ENCODE measurements at places on chromosomes 2 and 18.

GRCh38 chr2:176128172-176128981, 1.1 kb upstream of the HOXD8 start:
- no peak for DNase-seq

GRCh38 chr2:144240656-144241339, 279.1 kb downstream of the ZEB2 start:
- no peak for DNase-seq

DNA sequence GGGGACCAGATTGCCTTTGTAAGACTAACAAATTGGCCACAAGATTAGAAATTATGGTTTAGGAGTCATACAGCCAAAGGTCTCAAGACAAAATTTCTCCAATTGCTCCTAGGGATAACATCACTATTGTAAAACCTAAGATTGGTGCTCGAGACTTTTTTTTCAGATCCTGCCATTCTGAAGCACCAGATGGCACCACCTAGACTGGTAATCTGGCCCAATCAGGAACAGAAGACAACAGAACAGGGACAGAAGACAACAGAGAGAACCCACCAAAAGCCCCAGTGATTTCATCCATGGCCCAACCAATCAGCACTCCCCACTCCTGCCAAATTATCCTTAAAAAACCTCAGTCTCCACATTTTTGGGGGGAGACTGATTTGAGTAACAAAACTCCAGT, 66.8 kb downstream of the LINC00305 start:
- DNase-seq, result no peak

- no peak for DNase-seq
Observed at GRCh38 chr2:109335631-109336176, 206.7 kb downstream of the SH3RF3 start.

DNA sequence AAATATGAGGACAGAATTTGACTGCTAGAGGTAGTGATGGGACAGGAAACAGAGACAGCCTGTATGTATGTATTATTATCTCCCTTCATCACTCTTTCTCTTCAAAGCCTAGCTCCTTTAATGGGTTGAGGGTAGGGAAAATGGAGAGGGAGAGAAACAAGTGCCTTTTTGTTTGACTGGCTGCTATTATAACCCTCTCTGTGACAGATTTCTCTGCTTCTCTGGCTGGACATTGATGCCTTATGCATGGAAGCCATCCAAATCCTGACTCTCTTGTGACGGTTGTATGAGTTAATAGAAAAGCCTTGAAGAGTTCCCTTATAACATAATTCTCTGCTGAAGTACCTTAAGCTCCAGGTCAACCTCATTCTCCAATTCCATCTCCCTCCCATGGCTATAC, 118.5 kb upstream of the COL5A2 start:
- no peak for DNase-seq

DNA sequence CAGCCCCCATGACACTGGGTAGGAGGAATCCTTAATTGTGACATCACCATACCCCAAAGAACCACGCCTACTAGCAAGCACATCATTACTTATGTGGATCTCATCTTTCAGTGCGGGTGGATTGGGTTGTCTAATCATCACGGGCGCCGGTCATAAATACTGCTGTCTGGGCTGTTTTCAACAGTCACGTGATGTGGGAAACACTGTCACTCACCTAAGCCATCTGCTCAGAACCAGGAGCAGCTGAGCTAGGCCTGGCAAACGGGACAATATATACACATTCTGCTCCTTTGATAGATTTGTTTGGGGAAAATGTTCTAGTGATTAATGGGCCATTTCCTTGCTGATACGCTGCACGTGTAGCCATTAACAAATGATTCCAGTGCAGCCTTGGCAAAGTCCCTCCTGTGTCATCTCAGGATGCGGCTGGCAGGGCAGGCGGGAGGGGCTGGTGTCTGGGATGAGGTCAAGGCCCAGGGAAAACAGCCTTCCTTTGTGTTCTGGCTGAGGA, 145.9 kb upstream of the COPS8 start:
- DNase-seq, result no peak

DNA sequence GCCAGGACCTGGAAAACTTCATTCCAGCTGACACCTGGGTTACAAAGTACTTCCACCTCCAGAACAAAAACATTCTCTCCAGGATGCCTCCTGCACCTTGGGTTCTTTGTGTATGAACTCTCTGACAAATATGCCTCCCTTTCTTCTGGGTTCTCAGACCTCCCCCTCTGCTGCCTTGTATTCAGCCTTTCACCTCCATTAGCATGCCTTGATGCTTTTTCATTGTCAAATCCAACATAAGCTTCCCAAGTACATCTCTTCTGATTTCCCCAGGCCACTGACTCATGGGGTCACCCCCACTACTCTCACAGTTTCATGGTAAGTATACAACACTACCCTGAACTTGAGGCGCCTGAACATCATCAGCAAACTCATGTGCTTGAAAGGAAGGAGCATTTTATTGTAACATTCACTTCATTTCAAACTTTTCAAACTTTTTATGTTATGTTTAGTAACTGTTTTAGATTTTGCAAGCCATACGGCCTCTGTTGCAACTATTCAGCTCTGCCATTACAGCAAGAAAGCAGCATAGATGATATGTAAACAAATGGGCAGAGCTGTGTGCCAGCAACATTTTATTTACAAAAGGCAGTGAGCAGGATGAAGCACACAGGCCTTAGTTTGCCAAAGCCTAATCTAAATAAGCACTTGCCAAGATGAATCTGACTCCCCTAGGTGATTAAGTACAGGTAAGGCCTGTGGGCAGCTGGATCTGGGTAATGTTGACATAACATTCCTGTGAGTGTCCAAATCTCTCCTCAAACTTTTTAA, 32.5 kb upstream of the MRPS9 start:
- DNase-seq, result no peak

GRCh38 chr2:170689481-170689880, 25.7 kb upstream of the SP5 start:
- DNase-seq, result no peak

DNA sequence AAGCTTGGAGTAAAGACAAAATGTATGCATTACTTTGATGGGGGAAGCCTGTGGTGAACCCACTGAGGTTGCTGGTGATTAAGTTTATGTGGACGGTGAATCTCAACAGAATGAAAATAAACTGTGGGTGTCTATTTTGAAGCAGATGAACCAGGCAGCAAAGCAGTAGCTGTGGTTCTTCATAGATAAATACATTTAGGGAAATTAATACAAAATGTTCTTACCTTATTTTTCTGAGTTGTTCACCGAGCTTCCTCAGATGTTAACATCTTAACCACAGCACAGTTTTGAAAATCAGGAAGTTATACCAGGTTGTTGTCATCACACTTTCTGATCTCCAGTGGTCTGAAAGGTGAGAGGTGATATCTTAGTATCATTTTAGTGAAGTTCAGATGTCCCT, 53.9 kb downstream of the NCK2 start:
- peak; percentile 47 for DNase-seq

DNA sequence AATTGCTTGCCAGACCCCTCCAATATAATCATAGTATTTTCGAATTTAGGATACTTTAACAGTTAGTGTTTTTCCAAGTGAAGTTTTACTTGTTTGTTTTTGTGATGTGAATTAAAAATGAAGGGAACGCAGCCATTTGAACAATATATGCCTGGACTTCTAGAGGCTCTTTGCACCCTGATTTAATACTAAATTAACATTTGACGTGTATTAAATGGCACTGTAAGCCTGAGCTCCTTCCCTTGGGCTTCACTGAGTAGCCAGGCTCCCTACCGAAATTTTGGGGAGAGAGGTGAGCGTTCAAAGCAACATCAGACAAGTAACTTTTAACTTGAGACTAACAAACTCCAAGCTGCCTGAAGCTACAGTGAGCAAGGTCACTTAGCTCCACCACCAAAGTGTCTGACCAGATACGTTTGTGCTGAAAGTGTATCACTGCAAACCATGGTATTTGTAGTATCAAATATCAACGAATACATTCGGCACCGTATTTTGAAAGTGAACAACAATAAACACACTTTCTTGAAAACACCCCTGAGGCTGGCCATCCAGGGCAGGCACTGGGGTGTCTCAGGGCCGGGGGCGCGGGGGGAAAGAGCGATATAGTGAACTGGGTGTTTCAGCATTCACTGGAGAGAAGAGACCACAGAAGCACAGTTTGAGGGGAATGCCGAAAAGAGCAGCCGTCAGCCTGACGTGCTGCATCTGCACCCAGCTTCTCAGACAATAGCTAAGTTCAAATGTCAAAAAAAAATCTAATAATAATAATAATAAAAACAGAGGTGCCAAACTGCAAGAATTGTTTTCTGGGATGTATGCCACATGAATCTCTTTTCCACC, 7.7 kb upstream of the POU3F3 start:
- no peak for DNase-seq

DNA sequence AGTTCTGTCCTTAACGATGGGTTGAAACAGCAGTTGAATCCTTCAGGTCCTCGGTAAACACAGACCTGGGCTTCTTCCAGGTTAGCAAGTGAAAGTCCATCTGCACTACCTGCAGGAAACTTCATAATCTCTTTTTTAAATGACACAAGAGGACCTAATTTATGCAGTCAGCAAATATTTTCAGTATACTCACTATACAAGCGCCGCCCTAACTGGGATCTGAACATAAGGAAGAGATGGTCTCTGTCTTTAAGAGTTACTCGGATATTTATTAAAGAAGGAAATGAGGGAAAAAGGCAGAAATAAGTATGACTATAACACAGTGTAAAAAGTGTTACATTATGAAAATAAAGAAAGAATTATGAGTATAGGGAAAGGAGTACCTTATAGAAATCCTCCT, 103.3 kb downstream of the NBAS start:
- DNase-seq, result no peak

DNA sequence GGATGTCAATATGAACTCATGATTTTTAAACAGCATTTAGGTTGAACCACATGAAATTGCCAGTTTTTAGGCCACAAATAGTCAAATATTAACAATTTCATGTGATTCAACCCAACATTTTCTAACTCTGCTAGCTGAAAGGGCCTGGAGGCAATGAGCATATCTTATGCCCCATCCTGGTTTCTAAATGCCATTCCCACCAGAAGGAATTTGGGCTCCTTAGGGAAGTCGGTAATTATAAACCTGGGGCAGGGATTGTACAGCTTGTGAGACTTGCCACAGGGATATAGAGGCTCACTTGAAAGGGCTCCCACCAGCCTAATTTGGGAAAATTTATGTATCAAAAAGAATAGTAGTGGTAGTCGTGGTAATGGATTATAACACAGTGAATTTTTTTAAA, 178.4 kb upstream of the ALPP start:
- no peak for DNase-seq

DNA sequence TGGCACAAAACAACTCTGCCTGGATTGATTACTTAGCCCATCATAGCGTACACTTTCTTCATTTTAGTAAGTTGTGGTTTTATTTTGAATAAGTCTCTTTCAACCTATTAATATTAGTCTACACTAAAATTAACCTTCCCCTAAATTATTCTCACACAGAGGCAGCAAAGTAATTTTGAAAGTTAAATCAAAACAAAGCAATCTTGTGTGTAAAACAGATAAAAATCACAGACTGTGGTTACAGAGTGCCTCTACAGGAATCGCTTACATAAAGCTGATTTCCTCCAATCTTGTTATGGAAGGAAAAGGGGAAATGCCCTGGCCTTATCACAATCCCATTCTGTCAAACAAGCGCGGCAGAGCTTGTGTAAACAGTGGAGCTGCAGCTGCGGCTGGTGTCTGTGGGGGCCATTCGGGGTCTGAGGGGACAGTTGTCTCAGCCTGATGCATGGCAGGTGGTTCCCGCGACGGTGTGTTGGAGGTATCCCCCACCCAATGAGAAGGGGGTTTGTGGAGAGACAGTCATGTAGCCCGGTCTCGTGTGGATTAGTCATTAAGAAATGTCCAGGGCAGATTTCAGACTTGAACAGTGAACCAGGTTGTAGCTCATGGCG, 42.1 kb downstream of the BCL2L11 start:
- DNase-seq, result no peak

GRCh38 chr2:224934526-224935188, 107.6 kb downstream of the DOCK10 start:
- DNase-seq, result no peak

GRCh38 chr18:24075767-24076597, 61.4 kb downstream of the TTC39C start:
- DNase-seq, result no peak

GRCh38 chr2:163348857-163349380, 386.9 kb downstream of the FIGN start:
- DNase-seq, result no peak

DNA sequence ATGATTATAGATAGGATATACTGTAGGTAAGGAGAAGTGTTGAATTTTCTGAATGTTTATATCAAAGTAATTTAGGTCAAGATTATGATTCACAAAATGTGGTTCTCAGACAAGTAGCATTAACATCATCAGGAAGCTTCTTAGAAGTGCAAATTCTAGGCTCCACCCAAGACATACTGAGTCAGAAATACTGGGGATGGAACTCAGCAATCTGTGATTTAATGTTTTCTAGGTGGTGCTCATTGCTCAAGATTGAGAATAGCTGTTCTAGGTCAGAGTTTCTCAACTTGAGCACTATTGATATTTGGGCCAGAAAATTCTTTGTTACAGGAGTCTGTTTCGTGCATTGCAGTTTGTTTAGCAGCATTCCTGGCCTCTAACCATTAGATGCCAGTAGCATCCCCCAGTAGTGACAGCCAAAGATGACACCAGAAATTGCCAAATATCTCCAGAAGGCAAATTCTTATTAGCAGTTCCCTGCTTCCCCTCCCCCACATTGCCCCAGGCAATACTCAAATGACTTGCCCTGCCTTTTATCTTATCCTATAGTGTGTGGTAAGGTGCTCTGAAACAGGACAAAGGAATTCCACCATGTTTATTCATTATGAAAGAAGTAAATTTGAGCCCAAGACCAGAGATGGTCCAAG, 1001.2 kb downstream of the DPP10 start:
- DNase-seq, result no peak

DNA sequence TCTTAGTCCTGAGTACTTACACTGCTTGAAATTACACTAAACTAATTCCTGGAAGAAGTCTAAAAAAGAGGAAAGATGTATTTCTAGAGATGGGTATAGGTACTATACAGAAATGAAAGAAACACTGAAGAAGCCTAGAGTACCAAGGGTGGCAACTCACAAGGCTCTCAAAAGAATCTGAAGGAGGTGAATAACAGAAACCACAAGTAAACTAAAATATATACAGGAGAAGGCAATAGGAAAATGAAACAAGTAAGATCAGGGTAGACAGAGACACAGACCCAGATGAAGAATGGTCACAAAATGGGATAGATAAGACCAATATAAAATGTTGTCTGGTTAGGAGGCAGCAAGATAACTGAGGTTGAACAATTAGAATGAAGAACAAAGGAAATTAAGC, 59.9 kb downstream of the USP37 start:
- DNase-seq, result no peak

GRCh38 chr2:8252997-8253694, 428.7 kb upstream of the ID2 start:
- no peak for DNase-seq

All from KG1 (cell line).